ENCODE measurements at places on chromosomes 6 and 20.

DNA sequence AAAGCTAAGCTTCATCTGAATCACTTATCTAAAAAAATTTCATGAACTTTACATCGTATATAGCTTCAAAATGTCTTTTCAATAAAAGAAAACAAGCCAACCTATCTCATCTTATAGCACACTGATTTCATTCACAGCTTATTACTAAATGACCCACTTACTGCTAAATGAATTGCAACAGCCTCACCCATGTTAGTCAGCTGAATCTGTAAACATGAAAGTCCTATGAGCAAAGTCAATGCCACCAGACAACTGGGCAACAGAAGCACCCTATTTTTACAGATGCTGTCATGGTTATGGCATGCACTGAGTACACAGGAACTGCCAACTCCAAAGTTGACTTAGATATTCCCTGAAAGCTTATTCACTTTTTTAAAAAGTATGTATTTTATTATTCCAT is 41.2 kb upstream of the DST start:
- DNase-seq: no peak

DNA sequence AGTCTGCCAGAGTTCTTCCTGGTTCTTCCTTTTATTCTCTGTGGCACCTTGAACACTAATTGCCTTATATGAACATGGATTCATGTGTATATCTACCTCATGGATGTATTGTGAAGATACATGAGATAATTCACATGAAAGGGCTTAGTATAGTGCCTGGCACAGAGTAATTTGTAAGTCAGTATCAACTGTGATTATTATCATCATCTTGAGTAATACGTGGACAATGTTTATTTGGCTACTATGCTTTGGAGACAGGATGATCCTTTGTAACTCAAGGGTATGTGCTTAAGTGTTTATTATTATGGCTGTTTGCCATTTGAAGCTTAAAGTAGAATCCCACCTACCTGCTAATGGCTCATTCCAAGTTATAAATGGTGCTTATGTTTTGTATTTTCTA is 16.0 kb downstream of the DOP1A start:
- no peak for DNase-seq

- no peak for DNase-seq
These were observed 369.4 kb downstream of the TAF4 start for GRCh38 chr20:61696181-61696735.

DNA sequence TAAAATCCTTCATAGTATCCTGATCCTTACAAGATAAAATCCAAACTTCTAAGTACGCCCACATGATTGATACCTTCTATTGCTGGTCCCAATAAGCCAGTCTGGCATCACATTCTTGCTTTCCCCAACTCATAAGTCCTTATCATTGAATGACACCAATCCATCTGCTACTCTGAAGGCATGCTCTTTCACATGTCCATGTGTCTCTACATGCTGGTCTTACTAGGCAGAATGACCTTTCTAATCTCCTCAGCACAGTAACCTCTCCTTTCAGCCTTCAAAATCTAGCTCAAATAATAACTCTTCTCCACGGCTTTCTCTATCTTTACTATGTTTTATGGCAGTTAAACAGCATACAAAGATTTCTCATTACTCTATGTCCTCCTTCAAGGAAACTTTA is 71.1 kb downstream of the ASCC3 start:
- no peak for DNase-seq

- DNase-seq: no peak
These were observed 82.1 kb downstream of the TCP11 start for GRCh38 chr6:35058865-35059522.

DNA sequence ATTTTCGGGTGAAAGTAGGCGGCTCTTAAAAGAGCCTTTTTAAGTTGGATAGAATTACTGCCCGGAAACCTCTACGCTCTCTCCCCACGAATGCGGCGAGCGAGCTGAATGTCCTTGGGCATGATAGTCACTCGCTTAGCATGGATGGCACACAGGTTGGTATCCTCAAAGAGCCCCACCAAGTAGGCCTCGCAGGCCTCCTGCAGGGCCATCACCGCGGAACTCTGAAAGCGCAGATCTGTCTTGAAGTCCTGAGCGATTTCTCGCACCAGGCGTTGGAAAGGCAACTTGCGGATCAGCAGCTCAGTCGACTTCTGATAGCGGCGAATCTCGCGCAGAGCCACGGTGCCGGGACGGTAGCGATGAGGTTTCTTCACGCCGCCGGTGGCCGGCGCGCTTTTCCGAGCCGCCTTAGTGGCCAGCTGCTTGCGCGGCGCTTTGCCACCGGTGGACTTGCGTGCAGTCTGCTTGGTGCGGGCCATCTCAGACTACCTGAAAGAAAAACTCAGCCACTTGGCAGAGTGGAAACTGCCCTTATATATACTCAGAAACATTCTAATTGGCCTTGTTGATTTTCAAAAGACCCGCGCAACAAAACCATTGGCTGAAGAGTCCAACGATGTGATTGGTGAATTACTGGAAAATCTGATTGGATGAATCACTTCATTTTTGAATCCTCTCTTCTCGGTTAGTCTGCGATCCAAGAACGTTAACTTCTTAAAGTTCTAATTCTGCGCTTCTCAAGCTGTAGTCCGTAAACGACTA is 93.9 kb upstream of the BTN3A2 start:
- DNase-seq: no peak
